Panc1 (cell line): ENCODE measurements at places on chromosomes 6 and 20.

DNA sequence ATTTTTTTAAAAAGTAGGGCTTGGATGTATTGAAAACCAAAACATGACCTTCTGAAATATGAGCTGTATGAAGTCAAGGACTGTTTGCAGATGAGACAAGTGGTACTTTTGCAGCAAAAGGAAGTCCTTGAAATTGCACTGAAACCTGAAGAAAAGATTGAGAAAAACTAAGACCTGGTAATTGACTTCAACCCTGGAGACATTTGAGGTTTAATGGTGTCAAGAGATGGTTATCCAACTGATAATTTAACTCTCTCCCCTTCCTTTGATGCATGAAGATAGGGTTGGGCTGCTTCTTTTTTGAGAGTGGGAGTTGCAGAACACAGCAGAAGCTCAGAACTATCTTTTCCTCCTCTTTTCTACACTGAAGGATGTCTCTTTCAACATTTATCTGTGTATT, 180.9 kb upstream of the DTNBP1 start:
- DNase-seq = no peak

GRCh38 chr6:106339334-106340029, 13.9 kb upstream of the ATG5 start:
- peak; percentile 51 for DNase-seq

DNA sequence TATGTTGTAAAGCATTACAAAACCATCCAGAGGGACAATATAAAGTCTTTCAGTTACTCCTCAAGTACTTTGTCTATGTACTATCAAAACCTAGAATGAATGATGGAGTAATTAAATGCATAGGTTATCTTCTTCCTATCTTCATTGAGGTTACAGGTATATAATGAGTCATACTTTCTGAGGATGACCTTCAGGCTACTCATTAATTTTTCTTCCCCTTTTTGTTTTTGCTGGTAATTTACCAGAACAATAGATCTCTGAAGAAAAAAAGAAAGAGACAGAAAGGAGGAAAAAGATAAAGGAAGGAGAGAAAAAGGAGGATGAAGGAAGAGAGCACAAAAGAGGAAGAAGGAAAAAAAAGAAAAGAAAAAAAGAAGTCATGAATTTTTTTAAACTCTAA, 398.4 kb downstream of the TBC1D32 start:
- no peak for DNase-seq

DNA sequence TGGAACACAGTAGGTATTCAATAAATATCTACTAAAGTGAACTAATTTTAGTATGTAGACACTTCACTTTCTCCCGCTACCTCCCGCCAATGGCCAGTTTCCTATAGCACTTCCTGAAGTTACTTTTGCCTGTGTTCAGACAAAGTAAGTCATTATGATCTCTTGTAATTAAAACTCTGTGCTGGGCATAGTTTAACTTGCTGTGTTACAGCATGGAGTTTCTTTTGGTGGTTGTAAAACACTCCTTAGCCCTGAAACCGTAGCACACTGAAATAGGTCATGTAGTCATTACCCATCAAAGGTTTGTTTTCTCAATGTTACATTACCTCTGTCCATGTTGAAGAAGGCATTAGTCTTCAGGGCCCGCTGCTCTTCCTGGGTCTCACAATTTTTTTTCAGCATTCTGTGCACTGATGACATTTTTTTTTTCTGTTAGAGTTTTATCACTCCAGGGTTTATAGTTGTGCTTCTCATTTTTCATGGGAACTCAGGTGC, 54.0 kb upstream of the CENPW start:
- DNase-seq = no peak

GRCh38 chr6:74182992-74183391, 487.0 kb downstream of the CD109 start:
- DNase-seq = no peak
